ENCODE measurements at places on chromosomes 5 and 9.
A peak's percentile ranks its signal among the peaks of the same experiment; 100 is the strongest.

- no peak for DNase-seq
Observed at GRCh38 chr5:60495644-60496520, 204.1 kb downstream of the DEPDC1B start.

DNA sequence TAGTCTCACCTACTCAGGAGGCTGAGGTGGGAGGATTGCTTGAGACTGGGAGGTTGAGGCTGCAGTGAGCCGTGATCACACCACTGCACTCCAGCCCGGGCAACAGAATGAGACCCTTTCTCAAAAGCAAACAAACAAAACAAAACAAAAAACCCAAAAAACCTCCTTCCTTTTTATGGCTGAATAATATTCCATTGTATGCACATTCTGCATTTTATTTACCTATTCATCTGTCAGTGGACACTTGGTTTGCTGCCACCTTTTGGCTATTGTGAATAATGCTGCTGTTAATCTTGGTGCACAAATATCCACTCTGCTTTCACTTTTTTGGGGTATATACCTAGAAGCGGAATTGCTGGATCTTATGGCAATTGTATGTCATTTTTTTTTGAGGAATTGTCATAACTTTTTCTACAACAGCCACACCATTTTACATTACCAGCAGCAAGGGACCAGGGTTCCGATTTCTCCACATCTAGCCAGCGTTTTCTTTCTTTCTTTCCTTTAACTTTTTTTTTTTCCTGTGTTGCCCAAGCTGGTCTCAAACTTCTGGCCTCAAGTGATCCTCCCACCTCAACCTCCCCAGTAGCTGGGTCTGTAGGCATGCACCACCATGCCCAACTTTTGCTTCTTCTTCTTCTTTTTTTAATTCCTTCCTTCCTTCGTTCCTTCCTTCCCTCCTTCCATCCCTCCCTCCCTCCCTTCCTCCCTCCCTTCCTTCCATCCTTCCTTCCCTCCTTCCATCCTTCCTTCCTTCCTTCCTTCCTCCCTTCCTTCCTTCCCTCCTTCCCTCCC, 30.6 kb downstream of the NKX2-5 start:
- DNase-seq, result peak; percentile 41

DNA sequence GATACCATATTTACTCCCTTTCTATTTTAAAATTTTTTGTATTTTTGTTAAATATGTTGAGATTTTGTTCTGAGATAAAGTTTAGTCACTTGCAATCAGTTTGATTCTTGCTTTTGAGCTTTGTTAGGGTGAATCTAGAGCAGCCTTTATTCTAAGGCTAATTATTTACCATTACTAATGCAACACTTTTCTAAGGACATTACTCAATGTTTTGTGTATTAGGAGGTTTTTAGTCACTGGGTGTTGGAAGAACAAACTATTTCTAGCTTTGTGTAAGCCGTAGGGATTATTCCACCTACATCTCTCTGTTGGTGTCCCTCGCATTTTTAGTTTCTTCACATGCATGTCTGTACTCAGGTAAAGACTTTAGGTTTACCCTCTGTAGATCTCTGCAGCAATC, 379.5 kb upstream of the CD180 start:
- no peak for DNase-seq

DNA sequence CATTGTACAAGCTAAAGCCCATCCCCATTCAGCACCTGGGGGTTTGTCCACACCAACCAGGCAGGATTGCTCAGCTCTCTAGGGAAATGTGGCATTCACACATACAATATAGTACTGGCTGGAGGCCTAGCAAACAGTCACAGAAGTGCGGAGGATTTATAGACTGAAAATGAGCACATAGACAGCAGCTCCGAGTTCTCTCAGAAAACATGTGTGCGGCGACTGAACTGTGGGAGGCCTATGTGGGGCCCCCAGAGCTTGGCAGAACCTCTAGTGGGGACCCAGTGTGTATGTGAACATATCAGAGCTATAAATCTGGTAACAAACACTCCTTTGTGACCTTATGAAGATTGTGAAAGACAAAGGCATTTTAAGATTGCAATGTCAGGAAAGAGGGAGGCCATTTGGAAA, 431.1 kb downstream of the DTWD2 start:
- DNase-seq, result no peak

- no peak for DNase-seq
Observed at GRCh38 chr5:6772886-6773285, 59.7 kb downstream of the TENT4A start.

DNA sequence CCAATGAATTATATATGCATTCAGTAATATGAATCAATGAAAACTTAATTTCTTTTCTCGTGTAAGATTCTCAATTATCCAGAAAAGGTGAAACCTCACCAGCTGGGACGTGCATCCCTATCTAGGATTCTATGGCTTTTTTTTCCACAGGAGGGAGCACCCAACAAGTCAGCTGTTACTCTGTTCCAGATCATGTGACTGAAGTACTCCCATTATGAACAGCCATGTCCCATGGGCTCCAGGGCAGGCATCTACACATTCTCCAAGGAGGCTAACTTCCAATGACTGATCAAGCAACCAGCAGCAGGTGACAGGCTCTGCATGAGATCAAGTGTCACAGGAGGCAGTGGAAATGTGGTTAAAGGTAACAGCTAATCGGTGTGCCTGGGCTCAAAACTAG, 118.8 kb downstream of the ELAVL2 start:
- no peak for DNase-seq

DNA sequence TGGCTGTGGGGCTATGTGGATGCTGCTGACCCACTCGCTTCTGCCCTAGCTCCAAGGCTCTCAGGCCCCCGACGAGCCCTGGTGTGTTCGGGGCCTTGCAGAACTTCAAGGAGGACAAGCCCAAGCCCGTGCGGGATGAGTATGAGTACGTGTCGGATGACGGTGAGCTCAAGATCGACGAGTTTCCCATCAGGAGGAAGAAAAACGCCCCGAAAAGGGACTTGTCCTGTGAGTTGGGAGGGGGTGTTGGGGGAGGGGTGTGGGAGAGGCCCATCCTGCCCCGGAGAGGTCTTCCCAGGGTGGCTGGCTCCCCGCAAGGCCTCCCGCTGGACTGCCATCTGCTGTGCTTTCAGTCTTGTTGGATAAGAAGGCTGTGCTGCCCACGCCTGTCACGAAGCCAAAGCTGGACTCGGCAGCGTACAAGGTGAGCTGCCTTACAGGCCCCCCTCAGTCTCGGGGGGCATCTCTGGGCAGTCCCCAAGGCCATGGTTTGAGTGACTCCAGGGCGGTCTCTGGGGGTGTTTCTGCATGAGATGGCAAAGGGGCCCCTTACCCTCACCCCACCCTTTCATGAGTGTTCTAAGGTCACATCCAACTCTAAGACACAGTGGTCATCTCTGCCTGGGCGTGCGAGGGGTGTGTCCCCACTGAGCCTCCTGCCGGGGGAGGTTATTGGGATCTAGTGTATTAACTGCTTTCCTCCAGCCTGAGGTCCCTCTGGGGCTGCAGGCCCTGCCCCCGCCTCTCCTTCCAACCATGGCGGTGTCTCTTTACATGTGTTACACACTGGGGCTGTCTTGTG, 89.5 kb downstream of the PHF2 start:
- no peak for DNase-seq

DNA sequence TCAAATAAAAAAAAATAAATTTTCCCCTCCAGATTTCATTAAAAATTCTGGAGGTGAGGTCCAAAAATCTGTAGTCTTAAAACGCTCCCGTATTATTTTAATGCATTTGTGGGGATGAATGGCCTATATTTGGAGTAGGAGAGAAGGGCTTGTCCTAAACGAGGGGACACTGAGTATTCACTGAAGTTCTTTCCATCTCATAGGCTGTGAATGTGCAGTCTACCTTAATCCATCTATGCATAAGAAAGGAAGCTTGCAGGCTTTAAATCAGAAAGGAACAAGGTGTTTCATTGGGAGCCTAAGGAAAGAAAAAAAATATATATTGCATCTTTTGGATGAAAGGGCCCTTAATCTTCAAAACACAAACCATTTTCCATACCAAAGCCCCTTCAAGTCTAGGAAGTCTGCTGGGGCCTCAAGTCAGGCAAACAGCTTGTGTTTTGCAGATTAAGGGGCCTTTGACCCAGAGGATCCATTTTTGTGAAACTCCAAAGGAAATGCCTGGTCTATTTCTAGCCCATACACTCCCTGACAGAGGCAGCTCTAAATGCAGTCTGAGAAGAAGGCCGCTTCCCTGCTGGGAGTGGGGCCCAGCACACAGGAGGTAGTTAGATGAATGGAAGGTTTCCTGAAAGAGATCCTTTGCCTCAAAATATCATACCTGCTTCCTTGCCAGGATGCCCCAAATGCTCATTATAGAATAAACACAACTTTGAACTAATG, 35.6 kb downstream of the BRINP1 start:
- no peak for DNase-seq

GRCh38 chr9:92004045-92004392, 54.0 kb upstream of the ROR2 start:
- no peak for DNase-seq

- peak; percentile 6 for DNase-seq
Observed at GRCh38 chr5:76547242-76547890, 75.8 kb downstream of the F2RL2 start.

DNA sequence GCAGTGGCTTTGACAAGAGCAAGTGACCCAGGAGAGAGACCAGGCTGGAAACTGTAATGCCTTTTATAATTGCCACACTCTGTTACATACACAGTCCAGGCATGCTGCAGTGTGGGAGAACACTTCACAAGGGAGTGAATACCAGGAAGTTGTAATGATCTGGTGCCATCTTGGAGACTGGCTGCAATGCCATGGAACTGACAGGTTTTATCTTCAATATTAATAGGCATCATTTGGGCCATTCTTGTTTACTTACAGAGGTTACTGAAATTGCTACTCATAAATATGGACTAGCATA, 274.3 kb downstream of the AUH start:
- peak; percentile 7 for DNase-seq

GRCh38 chr5:141811287-141812155, 66.7 kb downstream of the PCDH1 start:
- DNase-seq, result no peak

- no peak for DNase-seq
Observed at GRCh38 chr9:5326893-5327548, 12.7 kb downstream of the RLN1 start.

DNA sequence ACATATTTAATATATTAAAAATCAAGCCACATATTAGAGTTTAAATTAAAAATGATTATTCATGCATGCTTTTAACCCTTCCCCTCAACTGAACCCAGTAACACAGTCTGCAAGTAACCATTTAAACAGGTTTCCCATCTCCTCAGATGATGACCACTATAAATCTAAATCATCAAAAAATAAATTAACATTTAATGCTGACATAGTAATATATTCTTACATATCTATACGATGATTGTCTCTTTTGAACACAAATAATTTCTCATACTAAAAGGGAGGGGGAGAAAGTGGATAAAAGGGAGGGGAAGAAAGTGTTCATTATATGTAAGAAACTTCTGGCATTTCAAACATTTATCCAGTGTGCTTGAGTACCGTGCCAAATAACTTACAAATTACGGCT, 701.6 kb downstream of the MTRR start:
- DNase-seq, result no peak

DNA sequence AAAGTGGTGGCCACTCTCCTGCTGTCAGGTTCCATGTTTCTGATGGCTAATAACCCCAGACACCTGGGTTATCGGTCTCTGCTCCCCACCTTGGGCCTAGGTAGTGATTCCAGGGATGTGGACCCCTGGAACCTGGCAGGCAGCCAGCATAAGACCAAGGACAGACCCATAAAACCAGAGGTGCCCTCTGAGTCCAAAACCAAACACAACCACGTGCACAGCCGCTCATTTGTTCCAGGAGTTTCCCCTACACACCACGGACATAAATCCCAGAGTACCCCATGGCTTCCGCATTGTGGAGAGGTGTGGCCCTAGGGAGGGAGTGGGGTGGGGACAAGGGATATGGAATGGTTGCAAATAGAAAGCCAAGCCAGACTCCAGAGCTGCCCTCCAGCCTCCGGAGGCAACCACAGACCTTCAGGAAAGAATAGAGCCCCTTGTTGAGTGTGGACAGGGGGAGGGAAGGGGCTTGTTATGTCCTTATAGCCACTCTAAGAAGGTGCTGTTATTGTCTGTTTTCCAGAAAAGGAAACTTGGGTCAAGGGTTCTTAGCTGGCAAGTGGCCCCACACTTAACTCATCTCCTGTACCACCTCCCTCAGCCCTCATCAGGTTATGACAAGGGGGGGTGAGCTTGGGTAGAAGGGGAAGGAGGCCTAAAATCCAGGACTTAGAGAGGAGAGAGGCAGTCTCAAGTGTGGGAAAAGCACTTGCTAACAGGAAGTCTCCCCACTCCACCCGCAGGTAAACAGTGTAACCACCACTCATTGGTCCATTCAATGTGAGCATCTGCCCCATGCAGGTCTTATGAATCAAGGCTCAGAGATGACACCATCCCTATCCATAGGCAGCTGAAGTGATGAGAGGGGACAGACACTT, 23.6 kb upstream of the CYSTM1 start:
- DNase-seq, result no peak

DNA sequence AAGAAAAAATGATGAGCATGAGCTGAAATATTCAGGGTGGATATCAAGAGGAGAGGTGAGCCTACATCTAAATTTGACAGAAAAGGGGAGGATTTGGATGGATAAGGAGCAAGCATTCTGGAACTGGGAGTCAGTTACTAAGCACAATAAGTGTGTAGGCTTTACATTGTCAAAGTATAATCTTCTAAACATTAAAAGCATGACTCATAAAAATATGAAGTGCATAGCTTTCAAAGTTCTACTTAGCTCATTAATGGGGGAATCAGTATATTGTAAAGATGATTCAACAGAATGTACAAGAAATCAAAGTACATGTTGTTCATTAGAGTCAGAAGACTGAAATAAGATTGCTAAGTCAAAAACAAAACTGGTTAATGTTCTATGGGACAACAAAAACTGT, 248.0 kb upstream of the GAS1 start:
- DNase-seq, result no peak

DNA sequence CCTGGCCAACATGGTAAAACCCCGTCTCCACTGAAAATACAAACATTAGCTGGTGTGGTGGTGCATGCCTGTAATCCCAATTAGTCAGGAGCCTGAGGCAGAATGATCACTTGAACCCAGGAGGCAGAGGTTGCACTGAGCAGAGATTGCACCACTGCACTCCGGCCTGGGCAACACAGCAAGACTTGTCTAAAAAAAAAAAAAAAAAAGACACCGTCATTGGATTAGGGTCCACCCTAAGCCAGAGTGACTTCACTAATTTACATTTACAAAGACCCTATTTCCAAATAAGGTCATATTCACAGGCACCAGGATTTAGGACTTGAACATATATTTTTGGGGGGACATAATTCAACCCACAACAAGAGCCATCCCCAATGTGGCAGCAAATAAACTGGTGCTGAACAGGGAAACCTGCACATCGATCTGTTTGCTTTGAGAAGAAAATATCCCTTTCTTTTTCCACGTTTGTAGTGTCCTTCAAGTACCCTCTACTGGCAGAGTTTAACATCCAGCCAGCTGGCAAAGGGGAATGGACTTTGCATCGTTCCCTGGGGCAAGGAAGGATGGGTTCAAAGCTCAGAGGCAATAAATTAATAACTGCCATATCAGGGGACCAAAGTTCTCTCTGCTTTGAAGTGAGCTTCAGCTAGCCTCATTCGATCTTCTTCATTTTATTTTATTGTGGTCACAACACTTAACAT, 3.7 kb upstream of the DNAJC25 start:
- no peak for DNase-seq

- DNase-seq, result no peak
Observed at GRCh38 chr9:123164285-123164684, 104.1 kb downstream of the STRBP start.

- no peak for DNase-seq
Observed at GRCh38 chr9:101229606-101230005, 155.2 kb downstream of the BAAT start.

- no peak for DNase-seq
Observed at GRCh38 chr5:7869474-7870136, 657 bp downstream of the MTRR start.

Data from AML-193 (cell line).